ENCODE measurements at places on chromosomes 2 and 18.

DNA sequence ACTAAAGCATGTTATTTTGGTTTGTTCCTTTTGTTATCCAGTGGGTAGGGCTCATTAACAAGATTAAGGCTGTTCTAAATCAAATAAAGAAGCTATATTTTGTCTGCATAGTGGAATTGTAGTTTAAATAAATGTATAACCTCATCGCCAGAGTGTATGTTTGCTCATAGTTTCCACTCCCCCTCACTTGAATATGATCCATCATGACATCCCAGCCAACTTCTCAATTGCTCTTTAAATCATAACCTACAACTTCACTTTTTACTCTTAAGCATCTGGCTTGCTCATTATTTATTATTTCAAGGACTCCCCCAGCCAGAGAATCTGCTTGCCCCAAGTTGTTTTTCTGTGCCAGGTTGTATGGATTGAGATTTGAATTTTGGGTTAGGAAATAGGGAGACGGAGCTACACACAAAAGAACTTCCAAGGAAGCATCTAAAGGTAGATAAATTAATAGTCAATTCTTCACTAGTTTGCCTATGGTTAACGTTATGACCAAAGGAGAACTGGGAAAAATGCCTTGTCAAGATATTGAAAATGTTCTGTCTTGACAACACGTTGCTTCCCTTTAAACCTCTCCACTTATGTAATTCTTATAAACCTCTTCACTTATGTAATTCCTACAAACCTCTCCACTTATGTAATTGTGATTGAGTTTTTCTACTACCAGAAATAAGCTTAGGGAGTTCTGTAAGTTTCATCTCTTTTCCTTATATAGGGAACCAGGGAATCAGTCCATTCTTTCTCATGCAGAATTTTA, 55.4 kb upstream of the UPP2 start:
- no peak for DNase-seq

DNA sequence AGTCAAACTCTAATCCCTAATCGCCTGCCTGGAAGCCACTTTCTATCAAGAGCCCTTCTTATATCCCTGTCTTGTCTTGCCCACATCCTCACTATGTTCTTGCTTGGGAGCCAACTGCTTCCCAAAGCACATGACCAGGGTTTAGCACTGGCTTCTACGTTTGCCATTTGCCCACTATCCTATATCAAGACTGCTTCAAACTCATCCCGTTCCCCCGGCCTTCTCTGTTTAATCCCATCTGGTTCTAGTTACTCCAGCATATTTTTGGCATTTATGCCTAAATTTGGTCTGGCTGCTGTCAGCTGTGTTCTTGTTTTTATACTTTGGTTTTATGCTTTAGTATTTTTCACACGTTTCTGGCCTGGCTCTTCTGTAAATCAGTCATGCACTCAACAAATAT, 40.2 kb downstream of the POLR1A start:
- no peak for DNase-seq

GRCh38 chr2:45974762-45975408, 322.3 kb upstream of the EPAS1 start:
- DNase-seq: no peak

DNA sequence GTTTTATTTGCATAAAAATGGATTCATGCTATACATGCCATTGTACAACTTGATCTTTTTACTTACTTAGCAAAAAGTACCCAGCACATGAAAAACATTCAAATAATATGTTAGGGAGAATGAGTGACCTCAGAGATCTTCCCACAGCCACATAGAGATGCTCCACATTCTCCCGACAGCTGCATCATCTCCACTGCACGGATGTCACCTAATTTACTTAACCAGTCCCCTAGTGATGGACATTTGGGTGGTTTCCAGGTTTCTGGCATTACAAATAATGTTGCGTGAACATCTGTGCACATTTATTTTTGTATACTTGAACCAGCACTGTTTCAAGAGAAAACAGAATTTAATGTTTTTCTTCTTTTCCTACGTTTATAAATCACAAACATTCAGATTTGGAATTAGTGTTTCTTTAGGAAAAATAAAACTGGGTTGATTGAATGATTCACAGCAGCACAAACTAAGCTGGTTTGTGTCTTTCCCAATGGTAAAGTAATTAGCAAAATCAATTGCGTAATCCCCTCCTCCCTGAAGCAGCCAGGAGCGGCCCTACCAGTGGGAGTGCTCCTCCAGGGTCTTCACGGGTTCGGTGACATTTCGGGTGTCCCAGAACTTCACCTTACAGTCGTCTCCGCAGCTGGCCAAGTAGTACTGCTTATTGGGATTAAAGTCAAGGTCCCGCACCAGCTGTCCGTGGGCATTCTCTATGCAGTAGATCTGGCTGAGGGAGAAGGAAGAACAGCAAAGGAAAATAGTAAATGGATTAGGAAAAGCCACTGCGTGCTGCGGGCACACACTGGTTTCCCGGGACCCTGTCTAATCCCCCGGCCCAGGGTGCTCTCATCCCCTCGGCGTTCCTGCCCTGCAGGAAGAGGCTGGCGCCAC, 183.9 kb downstream of the EIPR1 start:
- DNase-seq: no peak

- no peak for DNase-seq
These were observed 15.2 kb downstream of the OTOF start for GRCh38 chr2:26462511-26463243.

- no peak for DNase-seq
These were observed 1.5 kb downstream of the ESCO1 start for GRCh38 chr18:21598726-21599584.

- no peak for DNase-seq
These were observed 16.1 kb downstream of the CCDC178 start for GRCh38 chr18:33424266-33424946.

DNA sequence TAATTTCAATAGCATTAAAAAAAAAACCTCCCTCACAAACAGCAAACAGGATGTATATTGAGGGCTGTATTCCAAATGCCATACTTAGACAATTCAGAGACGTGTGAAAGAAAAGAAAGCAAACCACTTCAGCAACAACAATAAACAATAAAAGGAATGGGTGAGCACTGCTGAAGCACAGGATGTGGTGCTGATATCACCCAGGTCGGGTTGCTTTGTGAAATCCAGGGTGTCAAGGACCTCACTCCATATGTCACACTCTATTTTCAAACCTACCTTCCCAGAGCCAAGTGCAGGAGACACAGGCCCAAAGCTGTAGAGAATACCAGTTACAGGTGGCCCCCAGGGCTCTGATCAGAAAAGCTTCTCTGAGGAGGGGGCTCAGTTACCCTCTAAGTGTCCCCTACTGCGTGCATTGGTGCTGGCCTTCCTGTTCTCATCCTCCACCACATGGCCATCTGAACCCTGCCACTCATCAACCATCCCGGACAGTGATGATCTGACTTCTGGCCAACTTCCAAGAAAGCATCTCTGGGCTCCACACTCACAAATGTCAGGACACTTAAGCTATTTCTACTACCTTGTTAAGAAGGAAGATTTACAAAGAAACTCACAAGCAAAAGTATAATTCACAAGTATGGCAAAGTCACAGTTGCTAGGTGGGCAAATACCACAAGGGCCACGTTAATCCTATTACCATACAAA, 363.0 kb downstream of the SS18 start:
- DNase-seq: no peak

DNA sequence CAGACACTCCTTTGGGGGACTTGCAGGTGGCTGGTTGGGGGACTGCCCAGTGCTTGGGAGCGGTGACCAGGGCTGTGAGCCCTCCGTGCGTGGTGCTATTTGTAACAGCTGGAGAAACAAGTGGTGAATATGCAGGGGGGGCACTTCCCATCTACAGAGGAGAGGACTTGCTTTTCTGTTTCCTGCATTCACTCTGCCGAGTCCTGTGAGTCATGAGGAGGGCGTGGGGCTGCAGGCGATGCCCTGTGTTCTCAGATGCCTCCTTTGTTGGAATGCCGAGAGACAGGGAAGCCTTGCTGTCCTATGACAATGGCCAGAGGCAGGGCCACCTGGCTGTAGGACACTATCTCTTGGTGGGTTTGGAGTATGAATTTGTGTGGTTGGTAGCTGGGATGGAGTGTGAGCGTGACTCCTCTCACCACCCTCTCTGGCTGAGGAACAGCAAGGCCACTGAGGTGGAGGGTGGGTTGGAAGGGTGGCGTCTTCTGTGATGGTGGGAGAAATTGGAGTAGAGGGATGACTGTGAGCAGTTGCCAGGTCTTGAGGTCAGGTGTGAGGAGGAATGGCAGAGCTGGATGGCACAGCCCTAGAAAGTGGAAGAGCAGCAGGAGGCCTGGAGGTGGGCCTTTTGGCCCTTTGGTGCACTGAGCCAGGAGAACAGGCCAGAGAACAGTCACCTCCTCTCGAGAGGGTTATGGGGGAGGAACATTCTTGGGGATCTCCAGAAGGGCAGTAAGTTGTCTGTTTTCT, 24.3 kb downstream of the FHOD3 start:
- DNase-seq: no peak

- no peak for DNase-seq
These were observed 125.3 kb downstream of the TCF4 start for GRCh38 chr18:55462652-55463051.

GRCh38 chr18:23495723-23496440, 7.4 kb upstream of the RMC1 start:
- no peak for DNase-seq

DNA sequence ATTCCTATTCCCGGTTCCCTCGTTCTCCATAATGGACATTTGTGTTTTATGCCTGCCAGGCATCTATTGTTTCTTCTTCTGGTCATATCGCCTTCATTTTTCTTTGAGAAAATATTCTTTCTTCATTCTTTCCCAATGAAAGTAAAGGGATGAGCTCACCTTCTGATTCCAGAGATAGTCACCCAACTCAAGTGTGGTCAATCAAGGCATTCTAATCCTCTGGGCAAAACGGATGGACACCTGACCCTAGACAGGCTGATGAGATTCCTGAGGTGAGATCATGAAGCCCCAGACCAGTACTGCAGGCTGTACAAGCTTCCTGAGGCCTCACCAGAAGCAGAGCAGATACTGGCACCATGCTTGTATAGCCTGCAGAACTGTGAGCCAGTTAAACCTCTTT, 52.8 kb downstream of the GAD1 start:
- DNase-seq: no peak

DNA sequence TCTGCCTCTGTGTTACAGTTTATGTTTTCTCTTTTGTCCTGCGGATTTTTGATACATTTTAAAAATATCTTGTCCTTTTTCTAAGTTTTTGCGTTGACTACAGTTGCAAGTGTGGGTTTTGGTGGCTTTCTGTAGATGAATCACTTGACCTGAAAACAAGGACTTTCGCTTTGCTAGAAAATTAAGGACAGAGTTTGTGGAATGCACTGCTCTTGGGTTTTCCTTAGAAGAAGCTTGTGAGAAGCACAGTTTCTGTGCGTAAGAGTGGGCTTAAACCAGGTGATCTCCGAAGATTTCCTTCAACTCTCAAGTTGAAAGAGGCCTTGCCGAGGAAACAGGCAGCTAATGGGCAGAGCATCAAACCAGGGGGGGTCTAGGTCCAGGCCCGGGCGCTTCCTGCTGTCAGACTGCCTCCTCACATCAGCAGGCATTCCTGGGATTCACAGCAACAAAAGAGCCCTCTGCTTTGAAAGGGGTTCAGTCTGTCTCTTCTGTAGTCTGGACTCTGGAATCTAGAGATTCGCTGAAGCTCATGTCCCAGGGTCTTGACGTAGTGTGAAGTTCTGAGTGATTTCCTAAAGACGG, 17.3 kb downstream of the NCK2 start:
- DNase-seq: no peak

DNA sequence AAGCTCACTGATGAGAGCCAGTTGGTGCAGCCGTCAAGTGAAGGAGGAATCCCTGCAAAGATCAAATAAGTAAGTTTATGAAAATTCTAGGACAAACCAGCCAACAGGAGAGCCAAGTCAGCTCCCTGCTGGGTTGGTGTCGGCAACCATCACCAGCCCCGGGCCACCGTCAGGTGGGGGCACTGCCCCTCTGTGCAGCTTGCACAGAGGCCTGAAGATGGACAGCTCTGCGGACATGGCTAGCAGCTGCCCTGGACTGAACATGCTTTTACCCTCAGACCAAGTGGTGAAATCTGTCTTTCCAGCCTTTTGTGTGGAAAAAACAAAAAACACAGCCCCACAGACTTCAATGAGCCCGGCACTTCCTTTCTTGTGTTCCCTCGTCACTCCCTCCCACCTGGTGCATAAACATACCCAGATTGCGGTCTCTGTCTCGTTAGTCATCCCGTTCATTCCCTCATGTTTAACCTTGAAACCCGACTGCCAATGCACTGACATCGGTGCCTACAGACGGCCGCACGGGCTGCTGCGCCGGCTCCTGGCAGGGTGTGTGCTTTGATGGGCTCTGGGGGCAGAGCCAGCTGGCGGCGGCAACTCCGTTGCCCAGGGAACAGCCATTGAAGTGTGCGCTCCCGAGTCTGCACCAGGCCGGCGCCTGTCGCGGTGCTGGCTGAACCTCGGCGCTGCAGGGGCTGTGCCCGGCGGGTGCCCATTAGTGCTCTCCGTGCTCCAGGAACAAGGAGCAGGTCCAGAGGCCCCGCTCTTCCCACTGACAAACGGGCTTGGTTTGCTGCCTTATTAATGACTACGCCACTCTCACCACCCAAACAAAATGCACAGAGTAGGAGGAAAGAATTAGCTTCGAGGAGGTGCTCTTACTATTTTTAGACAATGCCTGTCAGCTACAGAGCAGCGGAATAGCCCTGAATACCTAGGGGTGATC, 95.3 kb downstream of the EIPR1 start:
- DNase-seq: no peak

GRCh38 chr2:222480497-222480896, 56.2 kb downstream of the SGPP2 start:
- DNase-seq: no peak

DNA sequence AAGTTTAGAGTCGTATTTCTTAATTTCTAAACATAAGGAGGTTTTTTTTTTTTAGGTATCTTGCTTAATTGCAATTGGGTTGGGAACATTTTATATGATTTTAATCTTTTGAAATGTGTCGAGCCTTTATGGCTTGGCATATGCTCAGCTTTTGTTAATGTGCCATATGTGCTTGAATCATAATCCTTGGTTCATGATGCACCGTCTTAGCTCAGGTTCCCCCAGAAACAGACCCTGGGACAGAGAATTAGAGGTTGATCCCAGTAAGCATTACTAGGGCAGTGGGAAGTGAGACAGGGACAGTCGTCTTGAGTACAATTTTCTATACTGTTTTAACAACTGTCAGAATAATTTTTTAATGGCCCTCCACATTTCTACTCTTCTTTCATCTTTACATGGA, 9.3 kb downstream of the CHCHD5 start:
- no peak for DNase-seq

DNA sequence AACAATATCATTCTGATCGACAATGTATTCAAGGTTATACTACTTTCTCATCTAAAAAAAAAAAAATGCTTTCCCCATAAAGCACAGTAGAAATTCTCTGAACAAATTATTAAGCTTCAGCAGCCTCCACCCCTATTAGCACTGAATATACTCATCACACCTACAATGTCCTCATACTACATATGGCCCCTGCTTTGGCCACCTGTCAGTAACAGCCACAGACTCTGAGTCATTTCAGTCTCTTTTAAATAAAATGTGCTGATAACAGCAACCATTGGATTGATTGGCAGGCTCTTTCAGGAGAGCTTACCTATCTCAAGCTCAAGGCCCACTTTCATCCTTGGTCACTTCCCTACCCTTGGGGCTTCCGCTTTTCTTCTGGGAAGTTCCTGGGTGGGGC, 236.7 kb downstream of the TMX3 start:
- no peak for DNase-seq
